ENCODE measurements at places on chromosomes 6 and 20. TPM values are rescaled to one million over a fixed set of nuclear protein-coding genes. Genes with fewer than 3 reads are reported as not detected.

The MARCKS gene
- 74.2 TPM for total RNA-seq

The PDE7B gene
- 31.0 TPM for total RNA-seq

The PAK5 gene
- not detected for total RNA-seq

The DEF6 gene
- 0.19 TPM for total RNA-seq

The BCAS1 gene
- total RNA-seq: not detected

The GNRH2 gene
- total RNA-seq: 0.26 TPM

All from aortic smooth muscle cell (primary cell).